Left ventricle myocardium inferior (tissue), 1 donor: ENCODE measurements at places on chromosomes 7 and 10.

- DNase-seq = no peak
These were observed 221.7 kb upstream of the DKK1 start for GRCh38 chr10:52092390-52092789.

DNA sequence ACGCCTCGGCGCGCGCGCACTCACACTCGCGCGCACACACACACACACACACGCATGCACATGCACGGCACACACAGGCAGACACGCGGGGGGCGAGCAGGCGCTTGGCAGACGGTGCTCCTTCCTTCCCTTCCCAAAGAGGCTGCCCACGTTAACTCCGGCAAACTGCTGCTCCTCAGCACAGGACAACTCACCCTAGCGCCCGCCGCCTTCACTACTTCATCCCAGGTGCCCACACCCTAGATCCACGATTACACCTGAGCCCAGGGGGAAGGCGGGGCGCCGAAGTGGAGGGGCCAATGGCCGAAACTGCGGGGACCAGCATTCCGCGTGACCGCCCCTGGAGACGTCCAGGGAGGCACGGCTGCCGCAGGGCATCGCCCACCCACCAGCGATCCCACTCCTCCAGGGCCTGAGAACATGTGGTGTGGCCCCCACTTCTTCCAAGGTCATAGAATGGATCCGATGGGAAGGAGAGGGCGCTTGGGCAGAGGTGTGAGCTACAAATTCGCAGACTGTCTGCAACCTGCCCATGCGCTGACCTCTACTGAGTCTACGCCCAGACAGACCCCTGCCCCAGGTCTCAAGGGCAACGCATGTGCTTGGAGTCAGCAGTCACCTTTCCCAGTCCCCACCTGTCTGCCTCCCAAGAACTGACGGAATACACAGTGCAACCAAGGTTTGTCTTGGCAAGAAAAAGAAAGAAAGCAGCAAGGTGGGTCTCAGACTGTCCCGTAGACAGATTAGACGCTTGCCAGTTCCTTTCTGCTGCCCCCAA, 74.6 kb downstream of the CALN1 start:
- DNase-seq = no peak

GRCh38 chr7:82605247-82605864, 161.8 kb upstream of the CACNA2D1 start:
- no peak for DNase-seq

- DNase-seq = no peak
These were observed 33.2 kb upstream of the HABP2 start for GRCh38 chr10:113519681-113520115.

DNA sequence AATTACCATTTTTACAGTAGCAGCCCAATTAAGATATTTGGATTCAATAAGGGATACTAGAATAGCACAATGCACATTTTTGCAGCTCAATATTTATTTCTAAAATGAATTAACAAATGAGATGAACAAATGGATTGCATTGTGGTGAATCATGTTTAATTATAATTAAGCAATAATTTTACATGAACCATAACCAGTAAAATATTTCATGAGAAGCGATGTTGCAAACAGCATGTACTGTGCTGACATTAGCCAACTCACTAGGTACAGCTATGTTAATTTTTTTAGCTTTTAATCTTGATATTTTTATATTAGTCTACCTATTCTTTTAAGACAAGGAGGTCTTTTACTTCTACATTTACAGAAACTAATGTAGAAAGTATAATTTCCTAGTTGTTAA, 399.1 kb upstream of the AKR1E2 start:
- DNase-seq = no peak

GRCh38 chr7:128352153-128352537, 8.4 kb upstream of the RBM28 start:
- peak; percentile 39 for DNase-seq

DNA sequence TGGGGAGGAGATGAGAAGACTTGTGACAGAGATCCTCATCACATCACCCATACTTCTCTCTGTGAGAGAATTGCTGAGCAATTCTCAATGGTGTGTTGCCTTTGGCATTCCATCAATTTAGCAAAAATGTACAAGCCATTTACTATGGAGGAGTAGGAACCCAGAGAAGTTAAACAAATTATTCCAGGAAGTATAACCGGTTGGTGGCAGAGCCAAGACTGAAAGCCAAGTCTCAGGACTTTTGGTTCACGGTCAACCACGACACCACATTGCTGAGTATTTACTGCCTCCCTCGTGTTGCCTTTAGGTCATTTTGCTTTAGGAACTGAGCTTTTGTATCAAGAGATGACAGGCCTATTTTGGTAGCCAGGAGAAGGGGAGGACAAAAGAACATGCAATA, 88.0 kb upstream of the ELMO1 start:
- DNase-seq = no peak

GRCh38 chr7:18087026-18087686, 59.5 kb upstream of the PRPS1L1 start:
- peak; percentile 15 for DNase-seq

DNA sequence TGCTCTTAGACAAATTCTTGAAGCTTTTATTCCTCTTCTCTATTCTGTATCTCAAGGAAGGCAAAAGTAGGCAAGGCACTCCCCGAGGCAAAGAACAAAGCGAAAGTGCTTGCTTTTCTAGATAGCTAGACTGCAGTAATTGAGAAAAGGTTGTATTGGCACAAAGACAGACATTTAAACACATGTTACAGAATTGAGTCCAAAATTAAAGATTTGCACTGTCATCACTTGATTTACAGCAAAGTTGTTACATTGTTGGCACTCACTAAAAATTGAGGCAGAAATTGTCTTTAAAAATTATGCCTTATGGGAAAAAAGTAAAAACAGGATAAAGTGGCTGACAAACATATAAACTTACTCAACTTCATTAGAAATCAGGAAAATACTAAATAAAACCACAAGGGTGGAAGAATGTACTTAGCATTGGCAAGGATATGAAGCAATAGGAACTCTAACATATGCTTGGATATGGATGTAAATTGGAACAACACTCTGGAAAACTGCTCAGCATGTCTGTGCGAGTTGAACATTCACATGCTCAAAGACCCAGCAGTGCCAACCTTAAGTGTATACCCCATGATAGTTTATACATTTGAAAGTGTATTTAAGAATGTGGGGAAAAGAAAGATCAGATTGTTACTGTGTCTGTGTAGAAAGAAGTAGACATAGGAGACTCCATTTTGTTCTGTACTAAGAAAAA, 491.3 kb downstream of the GLRX3 start:
- no peak for DNase-seq

- peak; percentile 88 for DNase-seq
These were observed 210.1 kb downstream of the TNS3 start for GRCh38 chr7:47371733-47372368.

DNA sequence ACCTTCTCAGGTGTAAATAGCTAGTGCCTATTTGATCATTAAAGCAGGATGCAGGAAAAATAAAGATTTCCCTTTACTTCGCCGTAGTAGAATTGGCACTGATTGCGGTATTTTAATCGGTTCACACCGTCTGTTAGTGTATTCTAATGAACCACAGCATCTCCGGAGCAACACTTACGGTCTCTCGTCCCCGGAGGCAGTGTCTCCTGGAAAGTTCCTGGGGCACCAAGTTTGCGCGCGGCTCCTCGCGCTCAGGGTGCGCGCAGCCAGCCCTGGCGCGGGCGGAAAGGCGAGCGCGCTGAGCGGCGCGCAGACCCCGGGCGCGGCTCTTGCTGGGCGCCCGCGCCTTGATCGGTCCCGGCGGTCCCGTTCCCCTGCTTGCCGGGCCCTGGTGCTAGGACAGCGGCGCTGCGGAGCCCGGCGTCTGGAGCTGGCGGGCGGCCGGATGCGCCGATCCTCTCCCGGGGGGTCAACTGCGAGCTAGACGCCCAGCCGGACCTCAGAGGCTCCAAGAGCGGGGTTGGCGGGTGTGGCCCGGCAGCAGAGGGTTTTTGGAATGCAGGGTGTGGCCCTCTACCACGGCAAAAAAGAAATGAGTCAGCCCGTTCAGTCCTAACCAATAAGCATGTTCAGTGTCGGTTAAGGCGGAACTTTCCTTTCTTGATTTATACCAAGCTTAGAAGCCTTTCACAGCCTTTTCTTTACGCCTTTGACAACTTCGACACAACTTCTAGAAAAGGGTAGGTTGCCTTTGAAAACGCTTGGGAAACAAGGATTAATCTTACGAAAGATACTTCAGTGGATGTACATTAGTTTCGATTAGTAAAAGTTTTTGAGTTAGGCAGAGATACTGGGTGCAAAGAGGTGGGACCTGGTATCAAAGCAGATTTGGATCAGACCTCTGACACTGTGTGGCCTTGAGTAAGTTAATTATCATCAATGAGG, 166.8 kb upstream of the ASAH2 start:
- peak; percentile 79 for DNase-seq

GRCh38 chr10:107502229-107502985, 337.9 kb upstream of the SORCS1 start:
- DNase-seq = no peak

GRCh38 chr10:68086910-68087684, 12.0 kb upstream of the HERC4 start:
- no peak for DNase-seq

- no peak for DNase-seq
These were observed 9.3 kb upstream of the IL2RA start for GRCh38 chr10:6071181-6072175.

DNA sequence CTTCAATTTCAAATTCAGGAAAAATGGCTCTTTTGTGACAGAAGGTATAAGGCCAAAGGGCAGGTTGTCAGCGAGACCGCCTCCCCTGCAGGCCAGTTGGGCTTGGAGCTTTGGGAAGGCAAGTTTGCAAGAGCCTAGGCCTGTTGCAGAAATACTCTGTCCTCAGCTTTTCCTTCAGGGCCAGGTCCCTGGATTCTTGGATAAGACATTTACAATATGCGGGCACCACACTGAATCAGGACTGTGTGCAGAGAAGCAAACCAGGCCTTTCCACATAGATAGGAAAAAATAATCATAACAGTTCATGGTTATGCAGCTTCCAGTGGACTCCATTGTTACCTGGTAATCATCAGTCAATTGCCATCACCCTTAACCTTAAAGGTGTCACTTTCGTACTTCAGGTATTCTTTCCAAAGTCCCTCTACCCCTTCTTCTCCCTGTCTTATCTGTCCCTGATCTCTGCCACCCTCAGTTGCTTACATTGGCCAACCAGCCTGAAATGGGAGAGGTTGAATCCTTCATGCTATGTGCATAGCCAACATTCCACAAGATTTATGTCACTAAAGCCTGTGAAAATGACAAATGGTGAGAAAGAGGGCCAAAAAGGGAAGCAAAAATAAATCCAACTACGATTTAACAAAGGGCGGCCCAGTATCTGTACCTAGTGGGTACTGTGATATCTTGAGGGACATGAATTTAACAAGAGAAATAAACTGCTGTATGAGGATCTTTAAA, 304.5 kb upstream of the NFE2L3 start:
- DNase-seq = no peak

DNA sequence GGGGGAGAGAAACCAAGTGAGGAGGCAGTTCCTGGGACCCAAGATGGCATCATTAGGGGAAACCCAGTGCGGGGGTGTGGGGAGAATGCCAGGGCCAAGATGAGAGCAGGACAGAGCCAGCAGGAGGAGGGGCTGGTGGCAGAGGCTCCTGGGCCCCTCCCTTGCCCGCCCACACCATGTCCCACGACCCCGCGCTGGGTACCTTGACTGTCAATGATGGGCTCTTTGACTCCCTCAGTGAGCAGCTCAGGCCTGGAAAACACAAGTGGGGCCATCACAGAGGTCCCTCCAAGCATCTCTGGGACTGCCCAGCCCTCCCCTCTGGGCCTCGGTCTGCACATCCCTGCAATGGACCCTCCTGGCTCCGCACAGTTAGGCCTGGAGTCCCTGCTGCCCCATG, 75.4 kb downstream of the RABGEF1 start:
- no peak for DNase-seq

DNA sequence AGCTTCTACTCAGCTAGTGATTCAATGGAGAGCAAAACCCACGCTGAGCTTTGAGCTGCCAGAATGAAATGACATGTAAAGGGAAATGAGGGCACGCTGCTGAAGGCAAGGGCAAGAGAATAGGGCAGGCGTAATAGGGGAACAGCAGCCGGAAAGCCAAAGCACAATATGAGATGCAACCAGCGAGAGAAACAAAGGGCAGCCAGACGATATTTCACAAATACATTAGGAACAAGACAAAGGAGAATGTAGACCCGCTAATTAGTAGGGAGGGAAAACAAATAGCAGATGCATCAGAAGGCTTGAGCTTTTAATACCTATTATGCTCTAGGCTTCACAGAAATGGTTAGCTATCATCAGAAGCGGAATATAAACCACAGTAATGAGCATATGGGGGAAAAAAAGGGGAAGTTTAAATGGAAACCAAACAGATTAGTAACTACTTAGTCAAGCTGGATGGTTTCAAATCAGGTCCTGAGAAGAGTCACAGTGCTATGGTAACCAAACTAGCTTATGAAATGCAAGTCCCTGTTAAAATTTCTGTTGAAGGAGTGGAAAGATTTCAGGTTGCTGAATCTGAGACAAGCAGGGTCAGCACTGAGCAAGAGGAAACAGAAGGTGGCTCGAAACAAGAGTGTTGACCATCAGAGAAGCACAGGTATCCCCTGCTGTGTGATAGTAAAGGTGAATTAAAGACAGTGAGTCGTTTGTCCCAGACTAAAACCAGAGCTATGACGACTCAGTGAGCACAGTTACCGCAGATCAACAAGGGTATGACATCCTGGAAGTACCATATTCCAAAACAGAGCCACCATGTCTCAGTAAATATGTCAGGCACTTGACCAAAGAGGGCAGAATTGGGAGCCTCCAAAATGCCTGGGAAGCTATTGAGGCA, 496.9 kb upstream of the CELF2 start:
- DNase-seq = no peak

DNA sequence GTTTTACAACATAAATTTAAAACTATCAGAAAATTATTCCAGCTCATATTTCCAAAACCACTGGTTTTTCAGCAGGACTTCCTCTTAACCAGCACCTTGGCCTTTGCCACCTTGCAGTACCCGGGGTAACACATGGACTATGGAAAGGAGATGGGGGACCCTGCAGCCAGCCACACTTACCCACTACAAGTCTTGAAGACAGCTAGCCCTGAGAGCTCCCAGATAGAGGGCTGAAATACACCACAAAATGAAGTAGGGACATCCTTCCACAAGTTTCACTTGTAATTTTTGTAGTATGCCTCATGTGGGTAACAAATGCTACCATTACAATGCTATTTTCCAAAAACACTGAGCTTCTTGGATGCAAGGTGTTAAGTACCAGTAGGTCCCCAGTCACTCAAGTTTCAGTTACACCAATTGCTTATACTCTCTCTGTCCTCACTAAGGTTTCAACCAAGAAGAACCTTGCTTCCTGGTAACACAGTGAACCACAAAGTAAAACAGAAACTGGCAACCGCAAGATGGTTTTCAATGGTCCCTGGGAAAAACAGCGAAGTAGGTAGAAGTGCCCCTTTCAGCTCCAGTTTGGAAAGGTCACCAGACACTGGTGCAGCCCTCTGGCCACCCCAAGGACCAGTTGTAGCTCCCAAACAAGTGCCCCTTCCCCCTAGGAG, 110.9 kb downstream of the SGMS1 start:
- no peak for DNase-seq

- DNase-seq = no peak
These were observed 98.1 kb downstream of the MICALL2 start for GRCh38 chr7:1361016-1361755.
